MV-4-11 (cell line): ENCODE measurements at places on chromosomes 2 and 18.

GRCh38 chr2:200454927-200455801 lies 54.7 kb downstream of the KCTD18 start:
- no peak for DNase-seq

- no peak for DNase-seq
Measured at GRCh38 chr18:55862693-55863390, 274.9 kb upstream of the TCF4 start.

DNA sequence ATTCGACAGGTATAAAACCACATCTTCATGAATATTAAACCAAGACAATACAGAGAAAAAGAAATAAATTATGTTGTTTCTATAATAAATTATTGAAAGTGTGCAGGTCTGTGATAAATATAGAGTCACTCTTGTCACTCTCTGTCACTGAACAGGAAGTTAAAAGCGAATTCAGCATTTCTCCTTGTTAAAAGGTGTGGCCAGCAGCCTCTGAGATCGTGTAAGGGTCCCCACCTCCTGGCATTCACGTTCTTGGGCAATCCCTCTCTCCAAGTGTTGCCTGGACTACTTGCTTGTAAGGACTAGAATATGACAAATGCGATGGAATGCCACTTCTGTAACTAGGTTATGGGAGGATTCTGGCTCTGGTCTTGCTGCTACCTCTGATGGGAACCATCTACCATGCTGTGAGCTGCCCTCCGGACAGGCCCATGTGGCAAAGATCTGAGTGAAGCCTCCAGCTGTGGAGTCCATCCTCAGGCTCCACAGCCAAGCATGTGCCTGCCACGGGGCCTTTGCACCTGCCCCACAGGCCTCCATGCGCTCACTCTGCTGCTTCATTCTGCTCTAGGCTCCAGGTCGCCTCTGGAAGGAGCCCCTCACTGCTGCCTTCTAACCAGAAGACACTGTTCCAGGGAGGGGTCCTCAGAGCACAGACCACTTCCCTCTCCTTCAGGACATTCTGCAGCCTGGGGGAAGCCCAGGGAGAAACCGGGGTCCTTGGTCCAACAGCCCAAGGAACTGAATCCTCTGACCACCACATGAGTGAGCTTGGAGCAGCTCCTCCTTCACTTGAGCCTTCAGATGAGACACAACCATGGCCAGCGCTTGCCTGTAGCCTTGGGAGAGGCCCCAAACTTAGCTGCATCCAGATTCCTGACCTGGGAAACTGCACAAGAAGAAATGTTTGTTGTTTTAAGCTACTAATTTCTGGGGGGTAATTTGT lies 202.9 kb upstream of the HDAC4 start:
- no peak for DNase-seq

DNA sequence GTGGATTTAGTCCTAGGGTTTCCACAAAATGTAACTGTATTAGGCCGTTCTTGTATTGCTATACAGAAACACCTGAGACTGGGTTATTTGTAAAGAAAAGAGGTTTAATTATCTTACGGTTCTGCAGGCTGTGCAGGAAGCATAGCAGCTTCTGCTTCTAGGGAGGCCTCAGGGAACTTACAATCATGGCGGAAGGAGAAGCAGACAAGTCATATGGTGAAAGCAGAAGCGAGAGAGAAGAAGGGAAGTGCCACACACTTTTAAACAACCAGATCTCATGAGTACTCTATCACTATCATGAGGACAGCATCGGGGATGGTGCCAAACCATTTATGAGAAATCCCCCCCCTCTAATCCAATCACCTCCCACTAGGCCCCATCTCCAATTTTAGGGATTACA lies 9.5 kb upstream of the CCDC68 start:
- DNase-seq, result peak; percentile 91
